Hematopoietic multipotent progenitor cell (in vitro differentiated cells): ENCODE measurements at places on chromosomes 6 and 20.

DNA sequence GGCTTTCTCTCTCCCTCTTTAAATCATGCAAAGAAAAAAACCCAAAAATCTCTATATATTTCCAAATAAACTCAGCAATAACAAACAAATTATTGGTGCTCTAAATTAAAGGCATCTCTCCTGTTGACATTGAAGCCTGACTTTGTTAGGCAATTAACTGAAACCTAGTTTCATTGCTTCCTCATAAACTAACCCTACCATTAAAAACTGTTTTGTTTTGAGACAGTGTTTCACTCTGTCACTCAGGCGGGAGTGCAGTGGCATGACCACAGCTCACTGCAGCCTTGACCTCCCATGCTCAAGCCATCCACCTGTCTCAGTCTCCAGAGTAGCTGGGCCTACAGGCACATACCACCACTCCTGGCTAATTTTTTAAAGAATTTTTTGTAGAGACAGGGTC lies 34.9 kb downstream of the PIGU start:
- DNase-seq: no peak

GRCh38 chr20:44423480-44423879 lies 52.2 kb upstream of the TTPAL start:
- DNase-seq: no peak

GRCh38 chr20:14685183-14685582 lies 347.8 kb upstream of the FLRT3 start:
- DNase-seq: no peak

- DNase-seq: peak; percentile 82
These were observed 65.0 kb upstream of the EEF1A1 start for GRCh38 chr6:73585566-73586415.

- DNase-seq: no peak
These were observed 4.2 kb downstream of the IL17A start for GRCh38 chr6:52190409-52190808.

GRCh38 chr6:39840781-39841180 lies 48.6 kb downstream of the DAAM2 start:
- DNase-seq: no peak

DNA sequence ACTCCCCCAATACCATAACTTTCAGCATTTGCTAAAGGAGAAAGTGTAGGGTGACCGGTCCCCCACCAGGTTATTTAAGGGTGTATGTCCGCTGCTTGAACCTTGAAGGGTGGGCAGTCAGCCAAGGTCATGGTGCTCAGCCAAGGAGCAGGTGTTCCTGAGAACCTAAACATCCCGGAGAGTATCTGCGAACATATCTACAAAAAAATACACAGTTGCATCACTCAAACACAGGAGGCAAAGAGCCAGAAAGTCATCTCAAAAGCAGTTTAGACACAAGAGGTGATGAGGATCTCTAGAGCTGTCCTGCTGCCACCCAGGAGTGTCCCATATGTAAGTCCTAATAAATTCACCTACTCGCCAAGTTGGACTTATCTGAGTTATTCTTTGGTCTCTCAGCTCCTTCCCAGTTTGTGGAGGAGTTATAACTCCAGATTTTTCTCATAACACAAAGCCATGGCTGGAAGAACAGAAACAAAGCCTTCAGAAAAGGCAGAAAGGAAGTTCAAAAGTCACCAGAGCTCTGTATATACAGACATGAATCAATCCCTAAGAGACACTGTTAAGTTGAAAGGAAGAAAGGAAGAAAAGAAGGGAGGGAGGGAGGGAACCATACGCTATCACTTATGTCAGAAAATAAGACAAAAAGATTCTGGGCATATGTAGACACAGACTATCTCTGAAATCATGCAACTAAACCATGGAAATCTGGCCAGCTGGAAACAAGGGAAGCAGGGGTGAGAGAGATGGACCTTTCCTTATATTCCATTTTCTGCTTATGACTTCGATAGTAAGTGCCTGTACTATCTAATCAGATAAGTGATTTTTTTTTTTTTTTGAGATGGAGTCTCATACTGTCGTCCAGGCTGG lies 11.3 kb downstream of the MBOAT1 start:
- no peak for DNase-seq

- no peak for DNase-seq
These were observed 240.8 kb upstream of the KCNQ5 start for GRCh38 chr6:72381076-72381475.
